ENCODE measurements at places on chromosomes 5 and 9.

- H3K4me3 ChIP-seq, result peak overlapping the region; percentile 65
- peaks cover 12% of the 10 kb centered on the region for H3K4me1 ChIP-seq
- H3K36me3 ChIP-seq, result no peaks in the 10 kb centered on the region
- H3K27me3 ChIP-seq, result peaks cover 61% of the 10 kb centered on the region
- no peak overlapping the region for H3K27ac ChIP-seq
- no peak for DNase-seq
These were observed 2.1 kb downstream of the ADAMTS2 start for GRCh38 chr5:179343021-179343718.

- no peak overlapping the region for H3K4me3 ChIP-seq
- H3K4me1 ChIP-seq, result peaks cover 6% of the 10 kb centered on the region
- H3K27me3 ChIP-seq, result no peaks in the 10 kb centered on the region
These were observed 42.8 kb upstream of the F2R start for GRCh38 chr5:76673125-76673524.

GRCh38 chr9:90331826-90332575 is 310.6 kb downstream of the DIRAS2 start:
- H3K27ac ChIP-seq, result no peak overlapping the region
- H3K27me3 ChIP-seq, result no peaks in the 10 kb centered on the region
- H3K36me3 ChIP-seq, result no peaks in the 10 kb centered on the region
- peaks cover 33% of the 10 kb centered on the region for H3K4me1 ChIP-seq
- no peak for DNase-seq

- DNase-seq, result no peak
- no peak overlapping the region for H3K4me3 ChIP-seq
- peaks cover 59% of the 10 kb centered on the region for H3K36me3 ChIP-seq
- H3K27me3 ChIP-seq, result no peaks in the 10 kb centered on the region
These were observed 28.2 kb downstream of the MTRR start for GRCh38 chr5:7897014-7897600.

- no peaks in the 10 kb centered on the region for H3K36me3 ChIP-seq
- H3K4me1 ChIP-seq, result peaks cover 9% of the 10 kb centered on the region
- H3K27me3 ChIP-seq, result peaks cover 3% of the 10 kb centered on the region
- no peak for DNase-seq
- H3K27ac ChIP-seq, result no peak overlapping the region
- H3K4me3 ChIP-seq, result no peak overlapping the region
These were observed 44.4 kb upstream of the SMAD5 start for GRCh38 chr5:136087961-136088871.

GRCh38 chr5:128799945-128800344 is 165.3 kb upstream of the SLC27A6 start:
- H3K4me1 ChIP-seq, result no peaks in the 10 kb centered on the region
- no peak for DNase-seq
- no peak overlapping the region for H3K4me3 ChIP-seq

- peak; percentile 37 for DNase-seq
- H3K36me3 ChIP-seq, result peaks cover 11% of the 10 kb centered on the region
- no peaks in the 10 kb centered on the region for H3K27me3 ChIP-seq
- peaks cover 17% of the 10 kb centered on the region for H3K4me1 ChIP-seq
- no peak overlapping the region for H3K4me3 ChIP-seq
These were observed 36.5 kb upstream of the EQTN start for GRCh38 chr9:27333241-27334052.

GRCh38 chr5:108650997-108651396 is 96.7 kb upstream of the FER start:
- no peak overlapping the region for H3K4me3 ChIP-seq
- no peak for DNase-seq
- no peaks in the 10 kb centered on the region for H3K27me3 ChIP-seq
- H3K4me1 ChIP-seq, result no peaks in the 10 kb centered on the region

DNA sequence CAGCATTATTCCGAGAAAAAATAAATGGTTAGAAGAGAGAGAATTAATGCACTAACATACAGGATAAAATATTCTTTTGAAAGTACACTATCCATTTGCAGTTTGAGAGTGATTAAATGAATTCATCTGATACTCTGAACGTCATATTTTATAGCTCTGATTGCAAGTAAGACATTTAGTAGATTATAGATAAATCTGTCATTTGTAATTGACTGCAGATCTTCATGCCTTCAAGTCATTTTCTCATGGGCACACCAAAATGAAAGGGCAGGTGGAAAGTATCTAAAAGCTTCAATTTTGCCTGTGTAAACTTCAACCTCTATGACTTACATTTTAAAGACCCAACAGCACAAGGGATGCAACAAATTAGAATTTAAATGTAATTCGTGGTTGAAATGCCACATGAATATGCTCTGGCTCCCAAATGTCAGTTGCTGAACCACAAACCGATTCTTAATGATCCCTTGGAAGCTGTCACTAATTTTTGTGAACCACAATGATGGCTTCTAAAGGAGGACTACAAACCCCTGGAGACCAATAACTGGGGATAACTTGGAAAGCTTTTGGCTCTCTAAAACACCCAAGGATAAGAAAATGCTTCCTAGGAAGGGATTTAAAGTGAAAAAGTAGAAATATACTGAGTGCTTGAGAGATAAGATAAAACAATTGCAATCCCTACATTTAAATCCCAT is 3.9 kb downstream of the TYRP1 start:
- peak overlapping the region; percentile 87 for H3K27ac ChIP-seq
- DNase-seq, result no peak
- peaks cover 53% of the 10 kb centered on the region for H3K4me1 ChIP-seq
- no peak overlapping the region for H3K4me3 ChIP-seq

DNA sequence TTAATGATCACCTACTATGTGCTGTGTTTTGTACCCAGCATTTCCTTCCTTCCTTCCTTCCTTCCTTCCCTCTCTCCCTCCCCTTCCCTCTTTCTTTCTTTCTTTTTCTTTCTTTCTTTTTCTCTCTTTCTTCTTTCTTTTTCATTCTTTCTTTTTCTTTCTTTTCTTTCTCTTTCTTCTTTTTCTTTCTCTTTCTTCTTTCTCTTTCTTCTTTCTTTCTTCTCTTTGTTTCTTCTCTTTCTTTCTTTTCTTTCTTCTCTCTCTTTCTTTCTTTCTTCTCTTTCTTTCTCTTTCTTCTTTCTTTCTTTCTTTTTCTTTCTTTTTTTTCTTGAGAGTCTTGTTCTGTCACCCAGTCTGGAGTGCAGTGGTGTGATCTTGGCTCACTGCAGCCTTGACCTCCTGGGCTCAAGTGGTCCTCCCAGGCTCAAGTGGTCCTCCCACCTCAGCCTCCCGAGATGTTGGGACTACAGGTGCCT is 165.7 kb upstream of the MVB12B start:
- no peaks in the 10 kb centered on the region for H3K36me3 ChIP-seq
- peaks cover 8% of the 10 kb centered on the region for H3K4me1 ChIP-seq
- H3K4me3 ChIP-seq, result no peak overlapping the region
- no peak for DNase-seq
- no peak overlapping the region for H3K27ac ChIP-seq

- H3K36me3 ChIP-seq, result no peaks in the 10 kb centered on the region
- no peak for DNase-seq
- peaks cover 26% of the 10 kb centered on the region for H3K27me3 ChIP-seq
- no peak overlapping the region for H3K27ac ChIP-seq
These were observed 18.8 kb downstream of the GLT6D1 start for GRCh38 chr9:135620558-135620957.

DNA sequence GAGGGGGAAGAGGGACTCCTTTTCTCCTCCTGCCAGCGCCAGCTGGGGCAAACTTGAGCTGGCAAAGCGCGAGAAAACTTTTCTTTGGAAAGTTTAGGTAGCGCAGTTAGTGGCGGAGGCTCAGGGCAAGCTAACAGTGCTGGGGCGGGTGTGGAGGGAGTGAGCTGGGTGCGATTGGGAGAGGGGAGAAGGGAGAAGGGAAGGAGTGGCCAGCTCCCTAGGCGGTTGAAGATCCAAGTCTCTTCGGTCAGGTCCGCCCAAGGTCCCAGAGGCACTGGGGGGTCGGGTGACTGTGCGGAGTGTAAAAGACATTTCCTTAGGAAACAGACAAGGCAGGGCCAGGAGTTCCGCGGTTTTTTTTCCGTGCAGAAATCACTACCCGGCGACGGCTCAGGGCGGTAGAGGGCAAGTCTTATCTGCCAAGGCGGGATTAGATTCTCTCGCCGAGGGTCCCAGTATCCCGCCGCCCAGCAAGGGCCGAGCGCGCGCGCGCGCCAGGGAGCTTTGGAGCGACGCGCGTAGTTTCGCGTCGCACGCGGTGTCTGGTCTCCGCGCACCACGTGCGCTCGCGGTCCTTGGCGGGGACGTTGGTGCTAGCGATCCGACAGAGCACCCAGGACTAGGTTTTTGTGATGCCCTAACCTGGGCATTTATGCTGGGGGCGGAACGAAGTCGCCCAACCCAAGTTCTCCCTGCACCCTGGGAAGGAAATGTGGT is 33.6 kb upstream of the NFIB start:
- DNase-seq, result no peak
- no peaks in the 10 kb centered on the region for H3K36me3 ChIP-seq
- H3K4me1 ChIP-seq, result peaks cover 65% of the 10 kb centered on the region
- peaks cover 33% of the 10 kb centered on the region for H3K27me3 ChIP-seq

DNA sequence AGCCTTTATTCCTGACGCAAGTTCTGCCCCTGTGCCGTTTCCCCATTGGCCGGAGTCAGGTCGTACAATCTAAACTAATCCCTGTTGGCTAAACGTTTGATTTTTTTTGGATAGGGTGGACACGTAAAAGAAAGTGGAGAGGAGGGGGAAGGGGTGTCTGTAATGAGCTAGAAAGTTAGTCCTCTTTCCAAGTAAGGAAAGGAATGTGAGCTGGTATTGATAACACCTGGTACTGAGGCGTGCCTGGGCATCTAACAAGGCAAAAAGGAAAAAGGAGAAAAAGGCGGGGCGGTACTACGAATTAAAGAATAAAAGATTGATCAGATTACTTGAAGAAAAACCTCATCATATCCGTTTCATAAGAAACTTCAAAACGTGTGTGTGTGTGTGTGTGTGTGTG is 665.2 kb downstream of the ANXA1 start:
- DNase-seq, result no peak
- H3K4me3 ChIP-seq, result no peak overlapping the region
- no peaks in the 10 kb centered on the region for H3K4me1 ChIP-seq
- H3K27me3 ChIP-seq, result no peaks in the 10 kb centered on the region
- H3K27ac ChIP-seq, result no peak overlapping the region

- no peaks in the 10 kb centered on the region for H3K27me3 ChIP-seq
- peaks cover 33% of the 10 kb centered on the region for H3K4me1 ChIP-seq
- H3K27ac ChIP-seq, result peak overlapping the region; percentile 99
- peak overlapping the region; percentile 97 for H3K4me3 ChIP-seq
These were observed 960 bp downstream of the CANX start for GRCh38 chr5:179699616-179700237.

DNA sequence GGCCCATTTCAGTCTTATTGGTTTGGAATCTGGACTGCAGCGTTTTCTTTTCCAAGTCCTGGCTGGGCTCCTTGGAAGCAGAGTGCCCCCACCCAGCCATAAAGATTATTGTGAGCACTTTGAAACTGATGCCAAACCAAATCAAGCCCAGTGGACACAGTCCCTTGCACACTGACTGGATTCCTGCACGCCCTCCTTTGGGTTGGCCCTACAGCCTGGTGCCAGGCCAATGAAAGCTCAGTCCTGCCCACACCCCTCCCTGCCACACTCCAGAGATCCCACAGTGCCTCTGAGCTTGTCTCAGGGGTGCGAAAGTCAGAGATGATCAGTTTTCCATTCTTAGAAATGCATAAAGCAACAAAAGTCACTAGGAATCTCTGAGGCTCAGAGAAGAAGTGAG is 181.9 kb downstream of the CETN3 start:
- no peaks in the 10 kb centered on the region for H3K36me3 ChIP-seq
- DNase-seq, result no peak
- H3K27me3 ChIP-seq, result peaks cover under 1% of the 10 kb centered on the region
- H3K27ac ChIP-seq, result no peak overlapping the region
- H3K4me1 ChIP-seq, result no peaks in the 10 kb centered on the region
- no peak overlapping the region for H3K4me3 ChIP-seq

DNA sequence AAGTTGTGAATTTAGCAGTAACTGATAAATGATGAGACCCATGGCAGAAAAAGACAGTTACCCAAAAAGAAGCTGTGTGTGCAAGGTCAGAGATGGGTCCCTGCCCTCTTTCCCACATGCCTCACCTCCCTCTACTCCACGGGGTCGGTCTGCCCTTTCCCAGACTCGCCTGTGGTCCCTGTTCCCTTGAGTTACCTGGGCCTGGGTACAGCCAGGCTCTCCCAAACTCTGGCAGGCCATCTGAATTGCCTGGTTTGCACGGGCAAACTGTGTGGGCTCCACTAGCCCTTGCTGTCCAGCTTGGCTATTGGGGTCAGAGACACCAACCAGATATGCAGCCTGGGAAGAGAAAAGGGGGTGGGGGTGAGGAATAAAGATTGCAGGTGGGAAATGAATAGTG is 18.4 kb upstream of the TPM2 start:
- H3K27ac ChIP-seq, result no peak overlapping the region
- no peaks in the 10 kb centered on the region for H3K4me1 ChIP-seq
- no peak overlapping the region for H3K4me3 ChIP-seq
- H3K27me3 ChIP-seq, result no peaks in the 10 kb centered on the region
- DNase-seq, result no peak
- peaks cover 61% of the 10 kb centered on the region for H3K36me3 ChIP-seq

- H3K4me3 ChIP-seq, result no peak overlapping the region
- H3K27ac ChIP-seq, result no peak overlapping the region
- H3K27me3 ChIP-seq, result peaks cover 5% of the 10 kb centered on the region
- no peak for DNase-seq
- no peaks in the 10 kb centered on the region for H3K4me1 ChIP-seq
These were observed 15.4 kb downstream of the CCL28 start for GRCh38 chr5:43396762-43397304.

- H3K4me1 ChIP-seq, result peaks cover 7% of the 10 kb centered on the region
- H3K36me3 ChIP-seq, result no peaks in the 10 kb centered on the region
- H3K27ac ChIP-seq, result no peak overlapping the region
- H3K27me3 ChIP-seq, result peaks cover 71% of the 10 kb centered on the region
- H3K4me3 ChIP-seq, result peak overlapping the region; percentile 46
These were observed 4.2 kb downstream of the NR5A1 start for GRCh38 chr9:124502711-124503702.

- no peak overlapping the region for H3K27ac ChIP-seq
- no peaks in the 10 kb centered on the region for H3K27me3 ChIP-seq
- H3K4me3 ChIP-seq, result no peak overlapping the region
- H3K36me3 ChIP-seq, result peaks cover 56% of the 10 kb centered on the region
- H3K4me1 ChIP-seq, result peaks cover 20% of the 10 kb centered on the region
These were observed 23.2 kb downstream of the DAP start for GRCh38 chr5:10737880-10738279.
